ENCODE measurements at places on chromosomes 3 and 15.

GRCh38 chr3:123807820-123808219 lies 76.3 kb downstream of the MYLK start:
- no peak for DNase-seq

DNA sequence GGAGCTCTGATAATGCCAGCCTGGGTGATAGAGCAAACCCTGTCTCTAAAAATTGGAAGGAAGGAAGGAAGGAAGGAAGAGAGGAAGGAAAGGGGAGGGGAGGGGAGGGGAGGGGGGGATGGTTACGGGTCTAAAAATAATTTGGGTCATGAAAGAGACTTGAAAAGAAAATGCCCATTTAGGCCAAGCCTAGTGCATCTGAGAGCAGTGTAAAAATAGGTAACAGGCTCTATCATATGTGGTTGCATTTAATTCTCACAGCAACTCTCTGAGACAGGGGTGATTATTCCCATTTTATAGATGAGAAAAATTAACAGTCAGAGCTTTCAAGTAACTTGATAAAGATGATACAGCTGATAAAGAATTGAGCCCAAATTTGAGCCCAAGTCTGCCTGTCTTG lies 3.6 kb upstream of the ECE2 start:
- no peak for DNase-seq

GRCh38 chr3:197833930-197834715 lies 43.1 kb downstream of the LRCH3 start:
- no peak for DNase-seq

DNA sequence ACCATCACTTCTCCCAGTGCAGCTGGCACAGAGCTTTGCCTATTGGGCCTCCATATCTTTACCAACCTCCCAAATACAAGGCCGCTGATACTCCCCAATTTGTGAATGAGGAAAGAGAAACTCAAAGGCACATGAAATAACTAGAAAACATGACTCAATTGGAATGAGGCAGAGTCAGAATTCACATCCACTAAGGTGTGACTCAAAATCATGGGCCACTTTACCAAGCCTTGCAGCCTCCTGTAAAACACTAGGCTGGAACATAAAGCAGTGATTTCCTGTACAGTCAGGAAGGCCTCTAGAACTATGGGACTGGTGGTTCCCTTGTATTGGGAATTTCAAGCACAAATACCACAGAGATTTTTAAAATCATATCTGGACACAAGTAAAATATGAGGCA lies 128.6 kb downstream of the DCLK3 start:
- no peak for DNase-seq

DNA sequence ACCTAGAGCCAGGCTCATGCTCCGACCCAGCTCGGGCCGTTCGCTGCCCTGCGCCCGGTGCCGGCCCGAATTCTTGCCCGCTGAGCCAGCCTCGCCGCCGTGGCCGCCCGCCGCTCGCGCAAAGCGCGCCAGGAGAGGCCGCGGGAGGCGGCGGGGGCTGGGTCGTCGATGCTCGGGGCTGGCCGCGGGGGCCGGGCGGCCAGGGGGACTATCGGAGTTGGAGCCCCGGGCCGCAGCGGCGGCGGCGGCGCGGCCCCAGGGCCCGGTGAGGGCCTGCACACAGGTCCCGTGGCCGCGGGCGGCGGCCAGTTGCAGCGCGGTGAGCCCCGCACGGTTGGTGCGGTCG lies 1.1 kb downstream of the ANKRD63 start:
- no peak for DNase-seq

DNA sequence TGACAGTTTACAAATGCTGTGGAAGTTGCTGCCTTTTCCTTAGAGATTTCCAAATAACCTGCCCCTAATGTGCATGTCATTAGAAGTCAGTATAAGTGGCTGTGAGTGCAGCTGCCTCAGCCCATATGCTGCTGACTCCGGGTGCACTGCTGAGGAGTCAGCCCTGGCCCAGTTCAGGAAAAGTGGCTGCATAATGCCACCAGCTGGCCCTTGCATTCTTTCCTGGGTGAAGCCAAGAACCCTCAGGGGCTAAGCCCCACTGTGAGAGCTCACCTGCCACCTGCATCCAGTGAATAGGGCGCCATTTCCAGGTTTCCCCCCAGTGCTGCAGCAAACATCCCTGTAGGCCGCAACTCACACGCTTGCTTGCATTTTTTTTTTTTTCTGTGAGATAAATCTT lies 139.9 kb downstream of the TJP1 start:
- DNase-seq, result no peak

DNA sequence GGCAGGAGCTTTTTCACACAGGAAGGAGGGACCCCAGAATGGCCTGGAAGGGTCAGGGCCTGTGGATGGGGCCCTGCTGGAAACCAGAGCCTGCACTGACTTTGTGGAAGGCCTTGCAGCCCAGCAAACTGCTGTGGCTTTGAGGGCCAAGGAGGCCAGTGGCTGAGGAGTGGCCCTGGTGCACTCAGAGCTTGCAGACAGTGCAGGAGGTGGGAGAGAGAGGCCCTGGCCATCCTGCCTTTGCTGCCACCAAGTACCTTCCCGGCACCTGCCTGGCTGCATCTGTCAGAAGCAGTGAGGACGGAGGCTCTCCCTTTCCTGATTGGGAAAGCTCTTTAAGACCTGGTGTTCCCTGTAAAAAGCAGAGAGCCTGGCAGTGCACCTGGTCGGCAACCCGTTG lies 6.4 kb downstream of the PSTPIP1 start:
- no peak for DNase-seq

- no peak for DNase-seq
These were observed 87.0 kb downstream of the FOXB1 start for GRCh38 chr15:60091157-60091556.

DNA sequence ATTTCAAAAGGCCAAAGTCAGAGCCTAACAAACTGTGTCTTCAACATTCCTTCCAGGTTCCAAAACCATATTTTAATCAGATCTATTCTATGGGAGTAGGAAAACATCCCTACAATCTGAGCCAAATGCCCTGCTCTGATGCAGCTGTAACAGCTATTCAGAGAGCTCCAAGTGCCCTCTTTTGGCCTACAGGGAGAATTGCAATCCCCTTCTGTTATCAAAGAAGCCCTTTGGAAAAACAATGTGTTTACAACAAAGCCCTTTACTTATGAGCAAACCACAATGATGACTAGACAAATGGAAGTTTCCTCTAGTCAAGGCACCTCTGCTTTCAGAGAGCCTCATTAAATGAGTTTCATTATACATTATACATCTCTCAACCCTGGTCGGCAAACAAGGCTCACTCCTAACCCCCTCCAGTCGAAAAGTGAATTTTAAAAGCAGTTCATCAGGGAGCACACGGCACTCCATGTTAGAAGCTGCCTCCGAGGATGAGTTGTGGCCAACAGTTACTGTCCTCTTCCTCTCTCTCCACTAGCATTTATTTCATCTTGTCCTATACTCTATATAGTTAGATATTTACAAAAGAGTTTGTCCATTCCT lies 42.6 kb upstream of the TMCO5A start:
- peak; percentile 6 for DNase-seq

DNA sequence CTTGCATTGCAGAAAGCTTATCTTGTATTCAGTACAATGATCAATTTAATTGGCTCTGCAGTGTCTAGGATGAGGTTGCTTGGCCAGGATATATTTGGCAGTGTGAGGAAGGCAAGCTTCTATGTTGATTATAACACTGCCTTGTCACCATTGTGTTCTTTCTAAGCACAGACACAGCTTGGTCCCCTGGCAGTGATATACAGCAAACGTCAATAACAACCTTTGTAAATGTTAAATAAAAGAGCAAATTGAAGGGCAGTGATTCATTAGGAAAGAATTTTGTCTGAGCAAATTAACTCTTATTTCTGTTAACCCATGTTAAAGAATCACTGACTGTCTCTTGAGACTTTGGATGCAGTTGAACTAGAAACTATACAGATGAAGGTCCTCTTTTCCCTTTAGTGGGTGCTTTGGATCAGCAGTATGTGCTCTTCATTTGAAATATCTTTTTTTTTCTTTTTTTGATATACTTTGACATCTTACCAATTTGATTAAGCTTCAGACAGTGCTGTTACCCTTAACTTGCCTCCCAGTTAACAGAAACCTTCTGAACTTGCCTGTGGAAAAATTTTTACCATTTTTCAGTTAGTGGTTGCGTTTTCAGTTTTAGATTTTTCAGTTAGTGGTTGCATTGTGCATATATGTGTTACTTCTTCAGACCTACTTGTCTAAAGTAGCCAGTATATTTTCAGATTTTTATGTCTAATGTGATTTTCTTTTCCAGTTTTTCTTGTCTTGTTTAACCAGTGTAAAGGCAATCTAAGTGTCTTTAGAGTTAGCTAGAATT lies 199.8 kb downstream of the TCF12 start:
- DNase-seq, result no peak

GRCh38 chr3:54875596-54876268 lies 52.1 kb downstream of the LRTM1 start:
- DNase-seq, result no peak

- no peak for DNase-seq
These were observed 225.8 kb upstream of the DPPA4 start for GRCh38 chr3:109563149-109563548.

- no peak for DNase-seq
These were observed 78.0 kb downstream of the MYH15 start for GRCh38 chr3:108432431-108432830.

GRCh38 chr15:50247819-50248655 lies 17.5 kb downstream of the HDC start:
- no peak for DNase-seq

DNA sequence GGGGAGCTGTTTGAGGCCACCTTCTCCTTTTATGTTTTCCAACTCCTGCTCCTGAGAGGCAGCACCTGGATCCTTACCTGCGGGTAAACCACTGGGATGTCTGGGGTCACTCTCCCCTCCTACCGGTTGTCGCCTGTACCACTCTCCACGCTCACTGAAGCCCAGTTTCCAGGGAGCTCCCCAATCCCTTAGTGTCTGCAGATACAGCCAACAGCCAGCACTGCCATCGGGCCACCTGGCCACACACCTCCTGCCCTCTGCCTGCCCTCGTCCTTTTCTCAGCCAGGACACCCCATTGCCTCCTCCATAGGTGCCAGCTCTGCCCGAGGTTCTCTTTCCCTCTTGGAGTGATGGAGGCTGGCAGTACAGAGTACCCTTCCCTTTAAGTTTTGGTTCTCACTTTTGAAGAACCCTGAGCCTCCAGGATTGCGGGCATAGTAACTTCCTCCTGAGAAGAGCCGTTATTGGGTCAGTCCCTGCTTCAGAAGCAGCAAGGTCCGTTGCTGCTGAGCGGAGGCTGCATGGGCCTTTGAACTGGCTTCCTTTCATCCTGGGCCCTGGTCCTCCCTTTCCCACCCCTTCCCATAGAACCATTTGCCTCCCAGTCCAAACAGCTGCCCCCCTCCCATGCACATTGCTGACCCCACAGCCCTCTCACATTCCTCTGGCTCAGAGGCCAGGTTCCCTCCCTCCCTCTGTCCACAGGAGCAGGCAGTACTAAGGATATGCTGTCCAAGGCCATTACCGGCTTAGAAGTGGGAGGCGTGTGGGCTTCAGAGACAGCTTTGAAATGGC lies 30.9 kb downstream of the ARNT2 start:
- no peak for DNase-seq

GRCh38 chr3:32359766-32360492 lies 31.7 kb upstream of the CMTM7 start:
- no peak for DNase-seq

GRCh38 chr3:143775459-143775858 lies 72.8 kb downstream of the SLC9A9 start:
- no peak for DNase-seq

- DNase-seq, result no peak
These were observed 30.1 kb downstream of the SST start for GRCh38 chr3:187639927-187640568.

- DNase-seq, result no peak
These were observed 9.6 kb upstream of the LIPH start for GRCh38 chr3:185561958-185562357.

- no peak for DNase-seq
These were observed 50.1 kb downstream of the PCSK6 start for GRCh38 chr15:101439285-101439919.

GRCh38 chr15:93321881-93322282 lies 232.9 kb upstream of the RGMA start:
- no peak for DNase-seq

DNA sequence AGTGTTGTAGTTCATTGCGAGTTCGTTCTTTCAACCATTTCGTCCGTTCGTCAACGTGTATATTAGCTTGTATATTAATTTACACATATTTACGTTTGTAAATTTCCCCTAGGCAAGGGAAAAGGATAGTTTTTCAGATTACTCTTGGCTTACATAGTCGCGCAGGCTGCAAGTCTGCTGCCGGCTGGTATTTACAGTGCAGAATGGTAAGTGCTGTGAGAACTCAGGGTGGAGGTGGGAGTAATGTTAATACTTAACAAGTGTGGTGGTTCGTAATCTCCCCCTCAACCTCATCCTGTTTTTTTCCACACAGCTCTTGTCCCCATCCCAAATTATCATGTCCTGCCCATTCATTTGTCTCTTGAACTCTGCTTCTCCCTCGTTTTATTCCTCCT lies 766 bp downstream of the FAM98B start:
- DNase-seq, result no peak

DNA sequence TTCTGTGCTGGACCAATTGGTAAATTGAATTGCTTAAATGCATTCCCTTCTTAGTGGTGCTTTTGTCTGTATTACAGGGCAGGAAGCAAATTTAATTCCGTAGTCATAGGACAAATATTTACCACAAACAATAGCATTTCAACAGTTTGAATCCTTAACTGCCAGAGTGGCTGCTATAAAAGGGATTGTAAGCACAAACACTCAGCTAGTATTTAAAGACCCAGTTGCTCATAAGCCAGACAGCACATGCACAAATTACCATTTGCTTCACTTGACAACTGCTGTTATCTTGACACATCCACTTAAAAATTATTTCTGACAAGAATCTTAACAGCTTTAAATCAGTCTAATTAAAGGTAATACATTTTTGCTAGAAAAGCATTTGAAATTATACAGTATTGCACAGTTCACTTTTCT lies 490.2 kb upstream of the ADAMTS9 start:
- no peak for DNase-seq

DNA sequence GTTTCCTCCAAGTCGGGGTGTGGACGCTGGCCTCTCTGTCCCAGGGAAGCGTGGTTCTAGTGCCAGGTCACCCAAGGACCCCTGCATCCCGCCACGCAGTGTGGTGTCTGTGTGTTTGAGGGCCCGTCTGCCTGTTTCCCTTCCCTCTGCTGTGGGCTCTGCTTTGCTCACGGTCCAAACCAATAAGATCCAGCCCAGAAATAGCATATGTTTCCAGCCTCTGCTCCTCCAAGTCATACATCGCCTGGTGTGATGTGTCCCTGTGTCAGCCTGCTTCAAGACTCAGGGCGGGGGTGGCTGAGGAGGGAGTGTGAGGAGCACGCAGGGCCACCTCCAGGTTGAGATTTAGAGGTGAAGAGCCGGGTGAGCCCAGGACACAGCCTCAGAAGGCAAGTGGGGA lies 21.9 kb upstream of the RPL29 start:
- DNase-seq, result no peak

DNA sequence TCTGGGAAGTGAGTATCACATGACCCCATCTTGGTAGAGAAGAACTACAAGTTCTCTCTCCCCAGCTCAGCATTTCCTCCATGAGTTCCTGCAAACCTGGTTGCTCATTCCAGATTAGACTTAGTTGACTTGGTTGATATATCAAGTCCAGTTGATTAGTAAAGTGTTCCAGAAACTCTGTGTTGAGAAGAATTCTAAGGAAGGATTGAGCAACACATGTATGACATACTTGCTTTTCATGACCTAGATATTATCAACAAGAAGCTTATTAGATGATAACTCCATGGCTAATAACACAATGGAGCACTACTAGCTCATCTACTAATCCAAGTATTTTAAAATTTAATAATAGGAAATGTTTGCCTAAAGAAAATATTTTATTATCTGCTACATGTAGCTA lies 6.4 kb upstream of the EID1 start:
- no peak for DNase-seq
